ENCODE measurements at places on chromosomes 2 and 18.

DNA sequence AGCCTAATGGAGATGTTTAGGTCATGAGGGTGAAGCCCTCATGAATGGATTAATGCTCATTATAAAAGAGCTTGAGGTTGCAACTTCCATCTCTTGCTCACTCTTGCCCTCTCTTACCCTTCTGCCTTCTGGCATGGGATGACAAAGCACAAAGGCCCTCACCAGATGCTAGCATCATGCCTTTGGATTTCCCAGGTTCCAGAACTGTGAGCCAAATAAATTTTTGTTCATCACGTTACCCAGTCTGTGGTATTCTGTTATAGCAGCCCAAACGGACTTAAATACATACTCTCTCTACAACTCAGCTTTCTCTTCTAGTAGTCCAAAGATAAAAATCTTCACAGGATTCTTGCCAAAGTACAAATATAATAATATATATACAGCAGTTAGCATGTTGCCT is 75.8 kb downstream of the LNPK start:
- DNase-seq: no peak

GRCh38 chr2:17853799-17854198 is 24.7 kb upstream of the KCNS3 start:
- DNase-seq: no peak

- no peak for DNase-seq
These were observed 27.3 kb upstream of the NOTO start for GRCh38 chr2:73174941-73175662.

DNA sequence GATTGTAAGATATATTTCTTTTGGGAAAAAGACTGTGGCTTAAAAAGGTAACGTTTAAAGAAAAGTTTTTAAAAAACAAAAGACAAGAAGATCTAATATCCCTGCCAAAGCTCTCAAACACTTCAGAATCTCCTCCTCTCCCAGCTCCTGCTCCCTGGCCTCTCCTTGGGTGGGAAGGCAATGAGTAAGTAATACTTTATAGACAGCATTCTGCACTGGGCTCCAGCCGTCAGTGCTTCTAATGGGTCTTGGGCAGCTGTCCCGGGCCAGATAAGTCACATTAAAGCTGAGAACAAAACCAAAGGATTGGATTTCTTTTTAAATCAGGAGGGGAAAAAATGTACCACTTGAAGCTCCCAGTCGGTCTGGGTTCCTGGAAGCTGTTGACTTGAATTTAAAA is 133.7 kb downstream of the ALPK2 start:
- DNase-seq: no peak

- no peak for DNase-seq
These were observed 19.0 kb upstream of the SIX2 start for GRCh38 chr2:45028276-45028675.

DNA sequence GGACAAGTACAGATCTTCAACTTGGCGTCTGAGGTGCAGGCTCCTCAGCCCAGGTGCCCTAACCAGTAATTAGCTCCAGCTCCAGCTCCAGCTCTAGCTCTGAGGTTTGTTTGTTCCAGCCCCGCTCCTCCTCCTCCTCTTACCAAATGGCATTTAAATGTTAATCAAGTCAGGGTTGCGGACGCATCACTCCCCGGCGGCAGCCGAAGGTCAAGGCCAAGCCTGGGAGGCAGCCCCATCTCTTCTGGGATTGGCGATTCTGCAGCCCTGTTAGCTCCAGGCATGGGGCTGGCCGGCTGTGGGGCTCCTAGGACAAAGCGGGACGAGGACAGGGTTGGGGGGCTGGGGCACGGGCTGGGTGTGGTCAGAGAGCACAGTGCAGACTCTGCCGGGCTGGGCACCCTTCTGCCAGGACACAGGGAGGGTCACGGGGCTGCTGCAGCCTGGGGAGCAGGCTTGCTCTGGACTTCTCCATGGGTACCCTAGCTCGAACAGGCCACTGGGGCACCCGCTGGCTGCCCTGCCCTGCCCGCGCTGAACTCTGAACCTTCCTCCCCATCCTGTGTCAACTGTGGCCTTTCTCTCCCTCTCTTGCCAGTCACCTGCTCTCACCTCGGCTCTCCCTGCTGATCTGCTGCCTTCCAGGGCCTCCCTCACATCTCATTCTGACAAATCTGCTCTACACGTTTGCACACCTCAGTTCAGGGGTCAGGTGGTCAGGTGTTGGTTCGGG is 203.3 kb downstream of the CELF4 start:
- no peak for DNase-seq

GRCh38 chr18:51133580-51134160 is 63.8 kb downstream of the MEX3C start:
- DNase-seq: no peak

GRCh38 chr2:67612576-67613042 is 215.5 kb downstream of the ETAA1 start:
- no peak for DNase-seq

- DNase-seq: no peak
These were observed 98.4 kb downstream of the LYPD6 start for GRCh38 chr2:149428783-149429182.

DNA sequence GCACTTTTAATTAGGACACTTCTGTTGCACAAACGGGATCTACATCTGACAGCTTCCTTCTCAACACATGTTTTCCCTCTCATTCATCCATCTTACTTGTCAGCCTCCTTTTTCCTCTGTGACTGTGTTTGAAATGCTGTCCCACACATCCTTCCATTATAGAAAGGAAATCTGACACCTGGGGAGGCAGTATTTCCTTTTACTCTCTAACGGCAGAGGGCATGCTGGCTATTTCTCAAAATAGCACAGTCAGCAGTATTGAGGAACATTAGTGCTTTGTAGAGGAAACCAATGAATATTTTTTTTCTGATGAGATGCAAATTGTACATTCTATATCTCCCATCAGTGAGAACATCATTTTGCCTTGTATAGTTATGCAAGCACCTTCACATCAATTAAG is 668.7 kb downstream of the SLC4A3 start:
- DNase-seq: no peak

- DNase-seq: no peak
These were observed 47.0 kb downstream of the EVA1A start for GRCh38 chr2:75513616-75514170.

GRCh38 chr2:190904640-190905261 is 24.1 kb downstream of the GLS start:
- DNase-seq: no peak

DNA sequence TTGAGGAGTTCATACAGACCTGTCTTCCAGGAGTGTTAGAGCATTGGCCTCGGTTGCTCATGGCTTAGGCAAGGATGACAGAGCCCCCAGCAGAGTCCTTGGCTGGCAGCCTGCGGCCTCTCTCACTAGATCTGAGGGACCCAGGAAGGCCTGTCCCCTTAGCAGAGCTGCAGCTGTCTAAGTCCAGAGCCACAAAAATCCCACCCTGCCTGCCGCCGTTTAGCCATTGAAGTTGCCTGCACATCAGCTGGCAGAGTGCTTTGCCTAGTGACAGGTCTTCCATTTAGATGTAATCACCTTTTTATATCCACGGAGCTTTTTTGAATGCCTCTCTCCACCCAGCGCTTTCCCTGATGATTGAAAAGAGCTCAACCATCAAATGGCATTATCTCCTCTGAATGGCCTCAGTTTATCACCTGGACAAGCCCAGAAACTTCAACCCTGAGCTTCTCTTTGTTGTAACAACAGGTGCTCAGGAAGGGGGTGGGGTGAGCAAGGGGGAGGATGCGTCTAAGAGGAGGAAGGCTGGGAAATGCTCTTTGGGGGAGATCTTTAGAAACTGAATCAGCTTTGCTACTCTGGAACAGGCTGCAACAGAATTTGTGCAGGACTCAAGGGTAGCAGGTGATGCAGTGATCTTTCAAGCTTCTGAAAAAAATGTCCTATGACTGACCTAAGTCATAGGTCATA is 71.9 kb downstream of the TNP1 start:
- no peak for DNase-seq

DNA sequence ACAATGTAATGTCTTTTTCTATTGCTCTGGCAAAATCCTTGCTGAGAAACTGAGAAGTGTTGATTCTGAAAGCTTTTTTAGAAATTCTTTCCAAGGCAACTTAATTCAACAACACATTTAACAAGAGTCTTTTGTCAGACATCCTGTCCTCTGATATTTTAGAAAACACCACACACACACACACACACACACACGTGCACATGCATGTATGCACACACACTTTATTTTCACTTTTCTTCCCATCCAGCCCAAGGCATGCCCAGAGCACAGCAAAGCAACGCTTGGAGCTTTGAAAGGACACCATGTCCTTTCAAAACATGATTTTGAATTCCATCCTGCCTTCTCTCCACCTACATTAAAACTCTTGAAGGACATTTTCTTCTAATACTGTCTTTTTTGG is 116.1 kb downstream of the ATL2 start:
- DNase-seq: no peak
